GM13977 (cell line): ENCODE measurements at places on chromosomes 7 and 10.

DNA sequence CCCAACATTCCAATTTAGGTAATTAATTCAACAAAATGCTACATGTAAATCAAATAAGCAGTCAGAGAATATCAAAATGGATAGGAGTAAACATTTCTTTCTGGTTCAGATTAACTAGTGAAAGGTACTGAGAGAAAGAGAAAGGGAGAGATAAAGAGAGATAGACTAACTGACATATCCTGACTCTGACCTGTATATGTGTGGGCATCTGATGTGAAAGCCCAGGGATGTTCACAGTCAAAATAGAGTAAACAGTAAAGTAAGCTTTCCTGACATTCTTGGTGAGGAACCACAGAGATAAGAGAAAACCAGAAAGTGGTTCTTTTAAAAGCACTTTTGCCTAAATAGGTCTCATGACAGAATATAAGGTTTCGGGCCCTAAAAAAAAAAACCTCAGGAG is 37.5 kb upstream of the ANK3 start:
- DNase-seq: no peak

GRCh38 chr7:157519798-157520244 is 183.0 kb downstream of the DNAJB6 start:
- no peak for DNase-seq

GRCh38 chr7:31633894-31634494 is 53.0 kb upstream of the PPP1R17 start:
- DNase-seq: peak; percentile 32

DNA sequence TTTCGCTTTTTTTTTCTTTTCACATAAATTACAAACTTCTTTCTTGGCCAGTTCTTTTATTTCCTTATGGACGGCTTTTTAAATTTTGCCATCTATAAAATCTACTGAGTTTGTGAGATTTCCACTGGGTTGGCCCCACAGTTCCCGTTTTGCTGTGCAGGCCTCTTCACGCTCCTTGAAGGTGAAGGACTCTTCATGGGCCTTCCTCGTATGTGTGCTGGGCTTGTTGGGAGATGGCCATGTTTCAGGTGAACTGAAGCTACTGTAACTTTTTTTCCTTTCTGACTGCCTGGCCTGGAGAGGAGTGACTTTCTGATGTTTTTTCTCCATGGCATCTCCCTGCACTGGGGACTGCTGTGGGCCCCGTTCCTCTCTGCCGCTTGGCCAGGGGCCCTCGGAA is 262.4 kb downstream of the COBL start:
- no peak for DNase-seq

- no peak for DNase-seq
These were observed 34.0 kb upstream of the R3HCC1L start for GRCh38 chr10:98100476-98100875.

- no peak for DNase-seq
These were observed 67.5 kb upstream of the TES start for GRCh38 chr7:116142850-116143249.

GRCh38 chr10:93742633-93743349 is 14.9 kb upstream of the LGI1 start:
- no peak for DNase-seq

- peak; percentile 60 for DNase-seq
These were observed 860 bp downstream of the SEC31B start for GRCh38 chr10:100518761-100519241.

- DNase-seq: no peak
These were observed 120.2 kb downstream of the STRA8 start for GRCh38 chr7:135353832-135354231.

GRCh38 chr10:61028861-61029361 is 84.9 kb upstream of the RHOBTB1 start:
- no peak for DNase-seq

DNA sequence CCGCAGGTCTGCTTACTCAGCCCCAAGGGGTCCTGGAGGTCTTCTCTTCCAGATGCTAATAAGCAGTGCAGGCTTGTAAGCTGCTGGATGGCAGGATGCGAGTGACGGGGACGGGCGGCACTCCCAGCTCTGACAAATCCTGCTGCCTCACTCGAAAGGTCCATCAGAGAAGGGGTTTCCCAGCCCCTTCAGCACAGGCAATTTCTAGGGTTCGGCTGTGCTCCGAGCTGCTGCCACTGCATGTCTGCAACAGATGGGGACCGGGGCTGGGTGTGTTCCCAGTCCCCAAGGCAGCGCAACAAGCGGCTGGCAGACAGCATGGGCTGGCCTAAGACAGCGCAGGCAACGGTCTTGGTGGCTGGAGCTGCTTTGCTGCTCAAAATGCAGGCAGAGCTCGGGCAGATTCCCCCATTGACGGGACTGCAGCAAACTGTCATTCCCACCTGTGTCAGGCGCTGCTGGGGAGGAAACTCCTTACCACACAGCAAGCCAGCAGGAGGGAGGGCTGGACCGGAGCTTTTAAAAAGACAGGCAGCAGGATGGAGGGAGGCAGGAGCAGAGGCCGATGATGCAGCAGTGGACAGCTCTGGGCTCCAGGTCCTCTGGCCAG is 62.4 kb downstream of the PRKAG2 start:
- DNase-seq: no peak

DNA sequence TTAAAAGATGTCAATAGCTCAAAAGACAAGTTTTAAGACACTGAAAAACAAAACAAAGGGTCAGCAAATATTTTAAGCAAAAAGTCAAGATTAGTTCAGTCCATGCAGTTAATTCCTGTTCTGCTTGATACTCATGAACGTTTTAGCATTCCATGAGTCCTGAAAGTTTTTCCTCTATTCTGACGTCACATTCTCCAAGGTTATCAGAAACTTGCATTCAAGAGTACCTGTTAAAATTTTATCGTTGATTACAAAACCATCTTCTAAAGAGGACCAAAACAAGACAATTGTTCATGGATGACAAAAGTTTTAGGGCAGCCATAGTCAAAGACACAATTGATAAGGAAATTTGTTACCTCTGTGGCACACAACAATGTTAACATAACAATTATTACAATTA is 52.5 kb upstream of the VOPP1 start:
- no peak for DNase-seq

- no peak for DNase-seq
These were observed 78.7 kb downstream of the CXCL12 start for GRCh38 chr10:44306147-44306710.

DNA sequence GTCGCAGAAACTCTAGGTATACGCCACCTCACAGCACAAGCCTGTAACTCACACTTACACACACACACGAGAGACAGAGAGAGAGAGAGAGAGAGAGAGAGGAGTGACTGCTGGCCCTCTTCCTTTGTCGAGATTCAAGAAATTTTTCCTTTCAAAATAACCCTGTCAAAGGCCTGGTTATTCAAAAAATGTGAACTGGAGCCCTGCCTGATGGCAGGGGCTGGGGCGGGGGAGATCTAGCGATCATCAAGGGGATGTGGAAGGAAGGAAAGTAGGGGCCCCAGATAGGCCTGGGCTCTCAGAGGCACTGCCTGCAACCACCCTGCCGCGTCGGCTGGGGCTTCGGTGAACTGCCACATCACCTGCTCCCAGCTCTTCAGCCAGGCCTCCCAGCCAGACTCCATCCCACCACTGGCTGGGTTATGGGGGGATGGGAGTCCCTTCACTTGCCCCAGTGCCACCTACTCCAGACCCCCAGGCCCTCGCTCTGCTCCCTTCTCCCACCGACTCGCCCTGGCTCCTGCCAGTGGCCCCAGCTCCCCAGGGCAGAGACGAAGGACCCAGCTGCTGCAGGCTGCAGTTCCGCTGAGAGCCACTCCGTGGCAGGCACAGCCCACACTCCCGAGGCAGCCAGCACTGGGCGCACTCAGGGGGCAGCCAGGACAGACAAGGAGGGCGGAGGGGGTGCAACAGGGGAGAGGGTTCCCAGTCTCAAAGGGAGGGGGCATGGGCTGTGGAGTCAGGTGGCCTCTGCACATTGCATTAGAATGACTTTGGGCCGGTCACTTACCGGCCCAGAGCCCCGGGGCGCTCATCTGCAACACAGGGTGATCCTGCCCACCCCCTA is 15.3 kb downstream of the KCNH2 start:
- peak; percentile 92 for DNase-seq

DNA sequence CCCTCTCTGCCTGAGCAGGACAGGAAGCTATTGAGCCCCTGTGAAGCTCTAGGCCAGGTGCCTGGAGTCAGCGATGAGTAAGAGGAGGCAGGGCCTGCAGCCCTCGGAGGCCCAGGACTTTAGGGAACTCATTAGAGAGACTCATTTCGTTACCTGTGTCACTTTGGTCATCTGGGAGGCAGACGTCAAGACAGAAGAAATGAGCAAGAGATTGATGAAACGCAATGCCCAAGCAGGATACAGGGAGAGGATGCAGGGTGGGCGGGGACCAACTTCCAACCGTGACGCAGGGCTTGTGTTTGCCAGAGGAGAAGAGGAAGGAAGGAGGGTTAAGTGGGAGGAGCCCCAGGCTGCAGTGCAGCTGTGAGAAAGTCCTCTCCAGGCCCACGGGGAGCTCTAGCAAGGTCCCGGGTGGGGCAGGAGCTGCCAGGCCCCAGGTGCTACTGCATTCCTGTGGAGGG is 26.4 kb upstream of the GNA12 start:
- DNase-seq: peak; percentile 53

- no peak for DNase-seq
These were observed 169.7 kb upstream of the PHYHIPL start for GRCh38 chr10:59006511-59007306.

DNA sequence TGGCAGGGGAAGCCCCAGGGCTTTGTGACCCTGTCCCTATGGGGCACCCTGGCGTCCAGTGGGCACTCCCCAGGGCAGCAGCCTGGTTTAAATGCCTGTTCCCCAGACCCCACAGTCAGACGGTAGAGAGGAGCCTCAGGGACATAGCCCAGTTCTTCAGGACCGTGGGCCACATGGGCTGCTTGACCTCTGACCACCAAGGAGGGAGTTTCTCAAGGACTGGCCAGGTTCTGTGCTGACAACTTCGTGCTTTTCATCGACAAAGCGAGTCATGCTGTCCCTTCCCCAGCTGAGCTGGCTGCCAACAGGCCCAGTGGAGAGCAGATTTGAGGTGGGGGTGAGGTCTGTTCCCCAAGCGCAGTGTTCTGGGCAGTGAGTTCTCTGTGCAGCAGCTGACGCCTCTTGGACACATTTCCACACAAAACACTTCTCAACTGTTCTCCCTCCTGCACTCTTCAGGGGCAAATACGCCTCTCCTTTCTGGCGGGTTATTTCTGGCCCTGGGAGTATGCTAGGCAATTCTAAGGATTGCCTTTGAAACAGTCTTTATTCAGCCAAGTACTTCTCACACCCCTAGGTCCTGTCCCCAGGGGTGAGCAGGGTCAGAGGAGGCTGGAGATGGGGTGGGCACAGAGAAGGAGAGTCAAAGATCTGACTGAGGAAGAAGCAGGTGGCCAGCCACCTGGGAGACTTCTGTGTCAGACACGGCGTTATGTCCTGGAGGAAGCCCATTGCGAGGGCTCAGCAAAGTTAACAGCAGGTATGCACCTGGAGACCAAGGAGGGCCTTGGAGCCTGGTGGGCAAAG is 57.3 kb upstream of the CAMK2B start:
- DNase-seq: no peak

- no peak for DNase-seq
These were observed 67.8 kb downstream of the PHTF2 start for GRCh38 chr7:77866370-77866769.

DNA sequence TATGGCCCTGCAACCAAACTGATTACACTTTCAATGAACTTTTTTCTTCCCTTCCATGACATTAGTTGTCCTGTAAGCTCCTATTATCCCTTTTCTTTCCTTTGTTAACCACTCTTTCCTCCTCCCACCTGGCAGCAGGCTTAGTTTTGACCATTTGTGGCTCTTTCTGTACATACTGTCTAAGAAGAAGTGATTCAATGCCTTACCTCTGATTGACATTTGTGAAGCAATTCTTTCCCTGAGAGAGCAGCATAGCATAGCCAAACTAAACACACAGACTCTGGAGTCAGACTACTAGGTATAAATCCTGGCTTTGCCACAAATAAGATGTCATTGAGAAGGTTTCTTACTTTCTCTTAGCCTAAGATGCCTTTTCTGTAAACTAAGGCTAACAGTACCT is 48.9 kb downstream of the AHR start:
- DNase-seq: no peak

- DNase-seq: no peak
These were observed 539.0 kb downstream of the ZWINT start for GRCh38 chr10:55822096-55822495.

- DNase-seq: no peak
These were observed 222.2 kb upstream of the FZD1 start for GRCh38 chr7:91041901-91042484.

GRCh38 chr10:29028486-29028885 is 260.4 kb upstream of the LYZL1 start:
- no peak for DNase-seq

- no peak for DNase-seq
These were observed 115.8 kb downstream of the SORBS1 start for GRCh38 chr10:95445223-95445836.

DNA sequence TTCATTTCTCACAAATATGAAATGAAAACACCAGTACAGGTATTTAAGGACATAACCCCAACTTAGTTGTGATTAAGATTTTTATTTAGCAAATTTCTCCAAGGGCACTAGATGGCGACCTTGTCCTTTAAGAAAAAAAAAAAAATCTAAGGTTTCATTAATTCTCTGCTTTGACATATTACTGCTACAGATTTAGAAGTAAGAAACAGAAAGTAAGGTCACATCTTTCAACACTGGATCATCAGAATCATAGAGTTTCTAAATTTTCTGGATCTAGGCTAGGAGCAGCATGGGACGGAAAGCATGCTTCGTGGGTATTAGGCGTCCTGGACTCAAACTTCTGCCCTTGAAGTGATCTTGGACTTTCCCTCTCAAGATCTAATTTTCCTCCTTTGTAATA is 85.5 kb upstream of the PRKG1 start:
- DNase-seq: peak; percentile 28

DNA sequence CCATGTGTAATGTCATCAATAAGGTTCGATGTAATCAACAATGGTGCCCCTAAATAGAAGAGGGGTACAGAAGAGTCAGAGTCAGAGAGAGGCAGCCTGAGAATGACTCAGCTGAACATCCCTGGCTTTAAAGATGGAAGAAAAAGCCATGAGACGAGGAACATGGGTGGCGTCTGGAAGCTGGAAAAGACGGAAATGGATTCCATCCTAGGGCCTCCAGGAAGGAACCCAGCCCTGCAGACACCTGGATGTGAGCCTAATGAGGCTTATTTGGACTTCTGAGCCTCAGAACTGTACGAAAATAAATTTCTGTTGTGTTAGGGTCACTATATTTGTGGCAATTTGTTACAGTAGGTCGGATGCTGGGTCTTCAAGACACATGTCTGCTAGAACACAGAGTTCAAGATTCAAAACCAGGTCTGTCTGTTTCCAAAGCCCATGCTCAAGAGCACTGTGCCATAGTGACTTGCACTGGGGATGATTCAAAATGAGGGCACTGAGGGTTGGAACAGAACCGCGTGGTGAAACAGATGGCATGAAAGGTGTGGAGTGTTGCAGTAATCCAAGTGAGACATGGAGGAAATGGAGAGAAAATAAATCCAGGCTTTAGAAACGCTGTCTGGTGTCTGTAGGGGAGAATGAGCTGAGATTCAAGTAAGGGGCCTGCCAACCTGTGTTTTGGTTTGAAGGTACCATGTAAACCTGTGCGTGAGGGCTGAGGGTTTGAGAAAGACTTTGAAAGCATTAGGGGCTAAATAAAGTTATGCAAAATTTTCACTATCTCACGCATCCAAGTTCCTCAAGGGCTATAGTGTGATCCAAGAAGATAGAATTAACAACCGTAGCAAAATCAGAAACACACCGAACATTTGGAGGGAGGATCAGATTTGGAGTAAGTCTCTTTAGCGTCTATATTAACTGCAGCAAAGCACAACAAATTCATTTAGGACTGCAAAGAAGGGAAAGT is 849.1 kb upstream of the AUTS2 start:
- DNase-seq: no peak
